NK-92 treated with Interleukin-12 subunit alpha and Interleukin-12 subunit beta, amount 100 ng/mL, for 24 hours (cell line): ENCODE measurements at places on chromosomes 13 and 19.

- DNase-seq, result no peak
Measured at GRCh38 chr13:83340170-83340569, 542.1 kb downstream of the SLITRK1 start.

GRCh38 chr19:46147166-46147740 is 785 bp upstream of the IGFL2 start:
- DNase-seq, result no peak

DNA sequence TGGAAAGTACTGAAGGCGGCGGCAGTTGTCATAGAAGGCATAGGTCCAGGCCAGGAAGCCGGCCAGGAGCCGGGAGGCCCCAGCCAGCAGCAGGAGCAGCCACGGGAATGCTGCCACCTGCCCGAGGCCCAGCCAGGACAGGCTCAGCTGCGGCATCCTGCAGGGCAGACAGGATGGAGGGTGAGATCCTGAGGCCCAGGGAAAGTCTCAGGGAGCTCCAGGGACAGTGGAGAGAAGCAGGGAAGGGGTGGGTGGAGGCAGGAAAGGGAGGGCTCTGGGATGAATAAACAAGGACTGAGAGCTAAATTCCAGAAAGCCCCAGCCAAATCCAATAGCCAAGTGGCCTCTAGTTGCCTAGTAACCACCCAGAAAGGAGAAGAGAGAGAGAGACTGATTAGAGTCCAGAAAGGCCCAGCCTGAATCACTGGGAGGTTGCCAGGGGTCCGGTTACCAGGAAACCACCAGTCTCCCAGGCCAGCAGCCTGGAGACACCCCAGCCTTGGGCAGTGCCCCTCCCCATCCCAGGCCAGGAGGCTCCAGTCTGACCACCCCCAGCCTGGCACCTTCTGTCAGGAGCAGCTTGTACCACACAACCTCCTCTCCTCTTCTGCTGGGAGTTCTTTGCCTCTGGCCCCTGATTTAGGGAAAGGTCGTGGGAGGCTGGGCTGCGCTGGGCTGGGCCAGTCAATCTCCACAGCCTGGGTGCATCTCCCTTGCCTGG is 7.5 kb upstream of the OR10H5 start:
- no peak for DNase-seq

- DNase-seq, result no peak
Measured at GRCh38 chr19:54434873-54435214, 14.2 kb upstream of the LENG8 start.

- DNase-seq, result no peak
Measured at GRCh38 chr19:31717269-31717923, 368.2 kb upstream of the TSHZ3 start.

DNA sequence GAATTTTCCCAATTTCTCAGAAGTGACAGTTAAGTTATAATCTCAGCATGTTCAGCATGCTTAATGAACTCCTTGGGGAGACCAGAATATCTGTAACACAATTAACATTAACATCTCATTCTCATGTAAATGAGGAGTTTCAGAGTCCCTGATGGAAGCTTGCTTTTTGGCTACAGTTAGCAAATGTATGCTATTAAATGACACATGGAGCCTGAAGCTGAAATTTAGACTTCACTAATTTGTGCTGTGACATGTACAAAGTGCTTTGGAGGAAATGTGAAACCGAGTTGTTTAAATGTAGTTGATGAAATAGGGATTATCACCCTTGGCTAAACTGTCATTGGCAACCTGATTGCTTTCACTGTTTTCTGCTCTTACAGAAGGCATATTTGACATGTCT is 2265.1 kb upstream of the PCDH20 start:
- DNase-seq, result no peak

DNA sequence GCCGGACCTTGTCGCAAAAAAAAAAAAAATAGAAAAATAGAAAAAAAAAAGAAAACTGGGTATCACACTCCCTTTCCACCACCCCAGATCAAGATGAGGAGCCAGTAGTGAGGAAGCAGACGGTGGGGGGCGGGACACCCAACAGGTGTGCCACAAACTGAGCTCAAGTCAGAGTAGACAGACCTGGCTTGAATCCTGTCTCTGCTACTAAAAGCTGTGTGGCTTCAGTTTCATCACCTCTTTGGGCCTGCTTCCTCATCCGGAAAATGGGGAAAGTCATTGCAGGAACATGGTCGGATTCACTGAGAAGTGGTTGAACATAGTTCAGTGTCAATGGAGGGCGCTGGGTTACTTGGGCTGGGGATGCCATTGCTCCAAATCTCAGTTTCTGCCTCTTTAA is 2.9 kb downstream of the HIF3A start:
- DNase-seq, result no peak

- DNase-seq, result no peak
Measured at GRCh38 chr13:32881074-32881776, 135.0 kb upstream of the KL start.

GRCh38 chr13:25625414-25625813 is 253.6 kb downstream of the ATP8A2 start:
- DNase-seq, result no peak

- no peak for DNase-seq
Measured at GRCh38 chr19:50232600-50232999, 29.2 kb downstream of the MYH14 start.

DNA sequence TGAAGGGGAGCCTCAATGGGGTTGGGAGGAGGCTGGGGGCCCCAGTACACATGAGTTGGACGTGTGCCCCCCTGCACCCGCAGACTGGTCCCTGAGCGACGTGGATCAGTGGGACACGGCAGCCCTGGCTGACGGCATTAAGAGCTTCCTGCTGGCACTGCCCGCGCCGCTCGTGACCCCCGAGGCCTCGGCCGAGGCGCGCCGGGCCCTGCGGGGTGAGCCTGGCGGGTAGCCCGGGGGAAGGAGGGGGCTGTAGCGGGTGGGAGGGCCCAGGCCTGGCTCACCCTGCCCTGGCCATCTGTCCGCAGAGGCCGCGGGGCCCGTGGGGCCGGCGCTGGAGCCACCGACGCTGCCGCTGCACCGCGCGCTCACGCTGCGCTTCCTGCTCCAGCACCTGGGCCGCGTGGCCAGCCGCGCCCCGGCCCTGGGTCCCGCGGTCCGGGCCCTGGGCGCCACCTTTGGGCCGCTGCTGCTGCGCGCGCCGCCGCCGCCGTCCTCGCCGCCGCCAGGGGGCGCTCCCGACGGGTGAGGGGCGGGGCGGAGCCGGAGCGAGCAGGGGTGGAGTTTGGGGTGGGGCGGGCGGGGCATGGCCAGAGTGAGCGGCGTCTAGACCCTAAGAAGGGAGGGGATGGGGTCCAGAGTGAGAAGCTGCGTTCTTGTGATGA is 8.1 kb downstream of the PIK3R2 start:
- DNase-seq, result peak; percentile 57

DNA sequence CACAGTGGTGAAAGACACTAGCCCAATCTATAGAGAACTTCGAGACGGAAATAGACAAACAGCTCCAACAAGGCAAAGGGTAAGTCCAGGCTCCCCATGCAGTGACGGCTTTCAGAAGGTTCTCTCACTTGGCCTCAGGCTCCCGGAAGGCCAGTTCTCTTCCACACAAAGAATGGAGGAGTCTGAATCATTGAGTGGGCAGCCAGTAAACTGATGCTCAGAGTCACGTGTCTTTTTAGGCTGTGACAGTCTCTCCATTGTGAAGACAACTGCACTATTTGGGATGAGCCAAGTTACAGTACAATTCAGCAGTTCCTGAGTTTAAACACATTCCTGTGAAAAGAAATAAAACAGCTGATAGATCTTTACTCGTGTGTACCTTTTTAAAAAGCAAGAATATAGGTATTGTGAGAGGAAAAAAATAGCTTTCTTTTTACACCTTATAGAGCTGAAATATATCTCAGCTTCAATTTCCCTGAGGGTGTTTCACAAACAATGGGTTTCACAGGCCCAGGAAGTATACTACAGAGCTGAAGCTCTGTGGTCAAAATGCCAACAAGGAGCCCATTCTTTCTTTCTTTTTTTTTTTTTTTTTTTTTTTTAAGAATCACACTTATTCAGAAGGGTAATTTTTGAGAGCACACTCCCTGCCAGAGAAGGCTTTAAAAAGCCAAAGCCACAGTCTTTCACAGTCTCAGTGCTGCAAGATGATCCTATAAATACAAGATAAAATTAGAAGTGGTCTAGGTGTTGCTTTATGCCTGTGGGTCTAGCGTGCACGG is 135.1 kb downstream of the FREM2 start:
- DNase-seq, result no peak

DNA sequence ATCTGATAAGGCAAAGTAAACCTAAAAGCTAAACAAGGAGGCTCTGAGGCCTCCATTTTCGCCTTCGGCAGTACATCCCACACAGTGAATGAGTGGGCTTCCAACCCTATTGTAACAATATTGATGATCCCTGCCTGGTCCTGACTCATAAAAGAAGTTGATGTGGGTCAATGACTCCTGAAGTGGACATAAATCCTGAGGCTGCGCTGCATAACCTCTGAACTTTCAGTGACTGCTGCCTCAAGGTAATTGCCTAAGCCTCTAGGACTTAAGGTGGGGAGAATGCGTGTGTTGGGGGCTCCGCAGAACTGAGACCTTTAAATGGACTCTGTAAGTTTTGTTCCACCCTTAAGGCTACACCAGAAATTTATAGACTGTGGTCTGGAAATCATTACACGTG is 42.6 kb downstream of the SIAH3 start:
- no peak for DNase-seq

DNA sequence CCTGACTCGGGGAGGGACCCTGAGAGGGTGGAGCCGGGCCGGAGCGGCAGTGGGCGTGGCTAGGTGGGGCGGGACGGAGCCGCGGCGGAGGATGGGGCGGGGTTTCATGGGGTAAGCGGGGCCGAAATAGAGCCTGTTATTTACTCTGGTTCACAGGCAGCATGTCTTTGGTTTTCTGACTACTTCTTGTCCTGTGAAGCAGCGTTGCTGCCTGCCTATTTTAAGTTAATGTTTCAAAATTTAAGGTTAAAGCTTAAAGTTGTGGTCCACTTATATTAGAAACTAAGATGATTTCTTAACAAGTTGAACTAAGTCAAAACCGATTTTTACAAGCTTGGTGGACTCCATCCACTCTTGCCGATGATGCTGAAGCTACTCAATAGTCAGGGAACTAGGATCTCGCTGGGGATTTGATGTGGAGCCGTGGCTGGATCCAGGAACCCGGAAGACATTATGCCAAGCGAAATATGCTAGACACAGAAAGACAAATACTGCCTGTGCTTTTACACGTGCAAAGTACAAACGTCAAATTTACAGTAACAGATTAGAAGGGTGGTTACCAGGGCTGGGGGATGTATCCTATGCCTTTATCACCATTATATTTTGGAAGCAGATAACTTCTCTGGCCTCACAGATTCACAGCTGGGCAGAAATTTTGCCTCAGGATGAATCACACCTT is 433 bp upstream of the ZNF616 start:
- no peak for DNase-seq

DNA sequence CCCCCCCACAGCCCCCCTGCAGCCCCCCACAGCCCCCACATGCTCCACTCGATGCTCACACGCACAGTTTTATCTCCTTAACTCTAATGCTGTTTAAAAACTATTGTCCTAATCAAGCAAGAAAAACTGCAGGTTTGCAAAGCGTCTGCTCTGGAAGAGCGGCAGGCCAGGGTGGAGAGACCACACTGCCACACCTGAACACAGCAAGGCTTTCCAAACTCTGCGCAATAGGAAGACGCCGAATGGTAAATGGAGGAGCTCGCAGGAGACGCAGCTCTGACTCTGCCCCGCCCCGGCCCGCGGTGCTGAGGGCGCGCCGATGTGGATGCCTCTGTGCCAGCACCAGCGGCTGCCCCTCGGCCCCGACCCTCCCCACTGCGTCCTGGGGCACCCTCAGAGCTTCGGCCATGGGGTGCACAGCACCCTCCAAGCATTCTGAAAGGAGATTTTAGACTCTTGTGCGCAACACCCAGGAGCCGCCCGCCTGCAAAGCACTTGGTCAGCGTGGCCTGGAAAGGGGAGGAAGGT is 32.4 kb downstream of the RASA3 start:
- no peak for DNase-seq

DNA sequence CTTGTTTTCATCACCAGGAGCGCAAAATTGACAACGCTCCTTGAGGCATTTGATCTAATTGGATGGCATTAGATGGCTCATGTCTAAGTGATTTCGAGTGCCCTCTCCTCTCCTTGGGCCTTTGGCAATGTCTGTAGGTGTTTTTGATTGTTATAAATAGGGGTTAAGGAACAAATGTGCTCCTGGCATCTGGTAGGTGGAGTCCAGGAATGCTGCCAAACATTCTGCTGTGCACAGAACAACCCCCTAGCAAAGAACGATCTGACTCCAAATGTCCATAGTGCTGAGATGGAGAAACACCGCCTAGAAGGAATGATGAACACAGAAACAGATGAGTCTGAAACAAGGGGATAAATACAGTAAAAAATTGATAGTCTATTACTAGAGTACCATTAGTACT is 68.0 kb upstream of the C1QTNF9B start:
- DNase-seq, result no peak

GRCh38 chr19:1085676-1086442 is 9.3 kb downstream of the POLR2E start:
- no peak for DNase-seq

DNA sequence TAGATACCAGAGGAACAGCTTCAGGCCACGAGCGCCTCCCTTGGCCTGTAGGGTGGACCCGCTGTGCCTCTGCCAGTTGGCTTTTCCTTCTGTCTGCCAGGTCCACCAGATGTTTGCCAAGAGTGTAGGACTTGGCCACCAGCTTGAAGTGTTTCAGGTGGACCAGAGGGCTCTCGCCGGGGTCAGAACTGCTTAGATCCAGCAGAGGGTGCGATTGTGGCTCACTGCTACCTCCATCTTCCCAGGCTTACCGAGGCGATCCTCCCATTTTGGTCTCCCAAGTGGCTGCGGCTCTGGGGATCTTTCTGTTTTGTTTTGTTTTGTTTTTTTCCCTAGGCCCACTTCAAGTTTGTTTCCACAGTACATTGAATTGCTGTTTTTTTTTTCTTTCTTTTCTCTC is 23.0 kb upstream of the ZNF730 start:
- DNase-seq, result no peak

- no peak for DNase-seq
Measured at GRCh38 chr19:55086730-55087541, 11.3 kb downstream of the EPS8L1 start.

DNA sequence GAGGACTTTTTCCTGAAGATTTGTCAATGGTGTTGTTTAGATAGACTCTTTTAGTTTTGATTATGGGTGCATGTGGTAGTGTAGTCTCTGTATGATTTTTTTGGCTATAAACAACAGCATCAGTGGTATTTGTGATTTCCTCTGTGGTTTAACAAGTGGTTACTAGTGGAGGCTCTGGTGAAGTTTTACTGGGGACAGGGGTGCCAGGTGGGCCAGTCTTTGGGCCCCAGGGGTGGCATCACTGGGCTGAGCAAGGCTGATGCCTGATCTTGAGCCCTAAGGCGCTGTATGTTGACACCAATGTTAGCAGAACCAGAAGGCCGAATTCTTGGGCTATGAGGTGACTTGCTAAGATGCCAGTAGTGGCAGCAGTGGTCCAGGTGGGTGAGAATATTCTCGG is 811.4 kb downstream of the DACH1 start:
- DNase-seq, result peak; percentile 50

GRCh38 chr13:30844548-30845296 is 61.3 kb upstream of the MEDAG start:
- DNase-seq, result no peak

DNA sequence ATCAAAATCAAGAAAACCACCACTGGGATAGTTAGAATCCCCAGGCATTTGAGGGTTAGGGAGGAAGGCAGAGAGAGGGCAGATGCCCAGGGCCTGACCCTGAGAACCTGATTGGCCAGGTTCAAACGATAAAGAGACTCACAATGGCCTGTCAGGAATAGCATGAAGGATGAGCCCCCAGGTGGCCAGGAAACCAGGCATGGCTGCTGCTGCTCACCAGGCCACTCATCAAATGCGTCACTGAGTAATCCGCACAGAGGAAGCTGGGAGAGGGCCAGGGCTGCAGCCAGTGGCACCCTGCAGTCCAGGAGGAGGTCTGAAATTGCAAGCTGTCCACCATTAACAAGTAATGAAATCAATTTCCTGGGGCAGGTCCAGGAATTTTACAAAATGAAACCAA is 111.3 kb downstream of the KATNAL1 start:
- DNase-seq, result no peak
